ENCODE measurements at places on chromosomes 1 and 21.

DNA sequence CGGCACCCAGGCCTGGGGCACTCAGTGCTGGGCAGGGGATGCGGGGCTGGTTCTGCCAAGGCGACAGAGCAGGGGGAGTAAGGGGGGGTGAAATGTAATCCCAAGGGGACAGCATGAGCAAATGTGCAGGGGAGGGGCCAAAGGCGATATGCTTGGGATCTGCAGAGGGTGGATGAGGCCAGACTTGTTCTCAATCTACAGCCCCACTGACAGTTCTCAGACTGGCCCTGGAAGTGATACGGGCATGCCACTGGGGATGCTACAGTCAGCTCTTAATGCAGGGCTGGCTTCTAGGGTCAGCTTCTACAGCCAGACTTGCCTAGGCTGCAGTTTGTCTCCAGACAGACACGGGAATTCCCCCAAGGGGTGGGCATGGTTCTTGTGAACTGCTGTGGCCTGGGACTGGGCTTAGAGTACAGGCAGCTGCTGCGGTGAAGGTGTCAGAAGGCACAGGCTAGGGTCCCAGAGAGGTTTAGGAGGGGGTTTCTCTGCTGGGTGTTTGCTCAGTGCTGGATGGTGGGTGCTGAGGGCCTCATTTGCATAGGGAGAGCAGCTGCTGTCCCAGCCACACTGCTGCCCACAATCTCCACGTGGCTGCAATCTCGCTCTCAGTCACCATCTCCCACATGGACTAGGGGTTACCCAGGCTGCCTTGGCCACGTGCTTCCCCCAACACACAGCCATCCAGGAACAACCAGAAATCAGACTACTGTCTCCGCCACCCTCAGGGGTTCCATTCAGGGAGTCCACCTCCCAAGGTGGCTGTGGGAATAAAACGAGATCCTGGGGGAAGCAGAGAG, 190.1 kb downstream of the HIVEP3 start:
- peak; percentile 74 for DNase-seq

DNA sequence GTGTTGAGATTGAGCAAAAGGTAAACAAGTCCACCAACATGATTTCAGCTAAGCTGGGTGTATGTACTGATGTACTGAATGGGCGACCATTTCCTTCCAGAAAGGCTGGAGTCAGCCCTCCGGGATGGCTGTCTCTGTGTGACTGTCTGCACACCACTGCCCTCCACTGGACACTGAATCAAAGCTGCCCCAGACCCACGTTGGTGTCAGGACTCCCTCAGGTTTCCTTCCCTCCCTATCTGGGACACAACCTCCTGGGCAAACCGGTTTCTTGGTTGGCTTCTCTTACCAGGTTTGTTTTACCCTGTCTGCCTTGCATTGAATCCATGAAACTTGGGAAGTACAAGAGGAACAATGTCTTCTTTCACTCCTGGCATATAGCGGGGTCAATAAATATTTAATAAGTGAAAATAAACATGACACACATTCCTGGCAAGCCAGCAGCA, 5.3 kb upstream of the SRP9 start:
- peak; percentile 6 for DNase-seq

DNA sequence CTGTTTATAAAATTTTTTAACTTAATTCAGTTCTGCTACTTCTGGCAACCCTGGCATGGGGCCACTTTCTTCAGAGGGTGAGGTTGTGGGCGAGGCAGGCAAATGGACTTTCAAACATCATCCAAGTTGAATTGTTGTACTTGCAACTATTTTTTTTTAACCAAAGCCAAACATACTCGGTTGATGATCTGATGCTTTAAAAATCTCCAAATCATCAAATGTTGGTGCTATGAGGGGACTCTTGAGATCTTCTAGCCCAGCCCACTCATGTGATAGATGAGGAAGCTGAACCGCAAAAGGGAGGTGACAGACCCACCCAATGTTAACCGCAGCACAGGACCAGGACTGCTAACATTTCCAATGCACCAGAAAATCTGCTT, 6.7 kb downstream of the SLC1A7 start:
- no peak for DNase-seq

DNA sequence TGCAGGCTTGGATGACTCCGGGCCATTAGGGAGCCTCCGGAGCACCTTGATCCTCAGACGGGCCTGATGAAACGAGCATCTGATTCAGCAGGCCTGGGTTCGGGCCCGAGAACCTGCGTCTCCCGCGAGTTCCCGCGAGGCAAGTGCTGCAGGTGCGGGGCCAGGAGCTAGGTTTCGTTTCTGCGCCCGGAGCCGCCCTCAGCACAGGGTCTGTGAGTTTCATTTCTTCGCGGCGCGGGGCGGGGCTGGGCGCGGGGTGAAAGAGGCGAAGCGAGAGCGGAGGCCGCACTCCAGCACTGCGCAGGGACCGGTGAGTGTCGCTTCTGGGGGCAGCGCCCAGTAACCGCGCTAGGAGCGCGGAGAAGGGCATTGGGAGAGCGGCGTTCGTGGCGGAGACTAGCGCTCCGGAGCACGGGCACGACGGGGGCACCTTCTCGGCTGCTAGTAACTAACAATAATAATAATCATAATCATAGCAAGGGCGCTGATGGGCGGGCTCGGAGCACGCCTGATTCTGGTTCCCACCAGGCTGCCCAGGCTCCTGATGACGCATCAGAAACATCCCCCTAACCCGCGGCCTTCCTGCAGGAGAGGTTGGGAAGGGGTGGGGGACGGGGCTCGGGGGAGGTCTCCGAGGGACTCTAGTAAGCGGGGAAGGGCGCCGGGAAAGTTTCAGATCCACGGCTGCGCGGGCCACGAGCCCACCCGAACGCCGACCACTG, at the start of gene MX1:
Gene MX1, plus strand, starts transcription at position 286 of the 722 bp plus-strand sequence. CDS start 5,832 bp downstream, outside the sequence.
- DNase-seq, result peak; percentile 73

DNA sequence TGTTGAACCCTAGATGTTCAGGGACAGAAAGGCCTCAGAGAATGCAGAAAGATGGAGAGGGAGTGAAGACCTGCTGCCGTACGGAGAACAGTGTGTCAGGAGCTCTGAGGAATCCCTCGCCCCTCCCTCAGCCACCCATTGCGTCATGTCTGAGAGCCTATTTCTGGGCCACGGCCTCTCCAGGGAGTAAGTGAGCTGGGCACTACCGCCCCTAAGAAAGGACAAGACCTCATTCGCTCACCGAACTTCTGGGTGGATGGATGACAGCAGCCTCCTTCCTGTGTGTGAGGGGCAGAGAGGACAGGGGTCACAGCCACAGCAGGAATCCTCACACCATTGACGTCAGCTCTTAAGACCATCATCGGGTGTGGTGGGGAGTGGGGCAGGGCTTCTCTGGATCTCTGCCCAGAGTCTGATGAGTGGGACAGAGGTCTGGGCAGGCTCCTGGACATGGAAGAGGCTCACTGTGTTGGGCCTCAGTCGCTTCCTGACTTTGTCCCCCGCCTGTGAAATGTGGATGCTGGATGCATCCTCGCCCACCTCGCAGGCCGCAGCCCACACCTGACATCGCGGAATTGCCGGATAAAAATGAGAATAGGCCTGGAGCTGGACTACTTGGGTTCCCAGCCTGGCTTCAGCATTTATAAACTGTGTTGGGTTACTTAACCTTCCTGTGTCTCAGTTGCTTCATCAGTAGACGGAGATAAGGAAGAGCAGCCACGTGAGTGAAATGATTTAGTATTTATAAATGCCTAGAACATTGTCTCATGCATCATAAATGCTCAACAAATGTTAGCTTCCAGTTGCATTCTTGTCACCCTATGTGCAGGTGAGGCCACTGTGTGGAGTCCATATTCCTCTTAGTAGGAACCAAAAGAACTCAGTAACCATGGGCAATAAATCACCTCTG, 238.6 kb downstream of the TRABD2B start:
- no peak for DNase-seq

- no peak for DNase-seq
Measured at GRCh38 chr1:201724039-201724765, 104.8 kb upstream of the IPO9 start.

DNA sequence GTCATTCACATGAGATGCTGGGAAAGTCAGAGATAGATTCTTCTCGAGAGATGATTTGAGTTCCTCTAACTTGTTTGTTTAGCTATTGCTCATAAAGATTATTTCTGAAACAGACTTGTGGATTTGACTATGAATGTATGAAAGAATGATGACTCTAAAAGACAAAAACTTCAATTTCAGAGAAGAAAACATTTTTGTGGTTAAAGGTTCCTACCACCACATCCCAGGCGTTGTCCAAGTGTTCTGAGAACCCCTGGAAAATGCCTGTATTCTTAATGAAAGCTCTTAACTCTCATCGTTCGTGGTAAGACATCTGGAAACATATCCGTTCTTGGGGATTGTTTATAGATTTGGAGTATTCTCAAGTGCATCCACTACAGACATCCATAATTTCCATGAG, 228.7 kb downstream of the BARHL2 start:
- DNase-seq, result no peak

DNA sequence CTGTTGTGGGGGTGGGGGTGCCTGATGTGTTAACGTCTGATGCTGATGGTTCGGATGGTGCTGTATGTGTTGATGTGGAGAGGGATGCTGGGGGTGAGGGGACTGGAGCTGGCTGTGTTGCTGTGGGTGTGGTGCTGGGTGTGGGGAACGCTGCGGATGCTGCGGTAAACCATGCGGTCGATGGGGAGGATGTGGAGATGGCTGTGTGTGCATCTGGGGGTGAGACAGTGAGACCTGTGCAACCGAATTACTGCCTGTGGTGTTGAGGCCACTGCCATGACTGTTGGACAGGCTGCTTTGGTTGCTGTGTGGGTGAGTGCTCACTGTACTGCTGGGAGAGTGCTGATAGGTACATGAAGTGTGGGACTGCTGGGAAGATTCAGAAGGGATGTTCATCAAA, 26.8 kb upstream of the GUCA2A start:
- DNase-seq, result no peak

DNA sequence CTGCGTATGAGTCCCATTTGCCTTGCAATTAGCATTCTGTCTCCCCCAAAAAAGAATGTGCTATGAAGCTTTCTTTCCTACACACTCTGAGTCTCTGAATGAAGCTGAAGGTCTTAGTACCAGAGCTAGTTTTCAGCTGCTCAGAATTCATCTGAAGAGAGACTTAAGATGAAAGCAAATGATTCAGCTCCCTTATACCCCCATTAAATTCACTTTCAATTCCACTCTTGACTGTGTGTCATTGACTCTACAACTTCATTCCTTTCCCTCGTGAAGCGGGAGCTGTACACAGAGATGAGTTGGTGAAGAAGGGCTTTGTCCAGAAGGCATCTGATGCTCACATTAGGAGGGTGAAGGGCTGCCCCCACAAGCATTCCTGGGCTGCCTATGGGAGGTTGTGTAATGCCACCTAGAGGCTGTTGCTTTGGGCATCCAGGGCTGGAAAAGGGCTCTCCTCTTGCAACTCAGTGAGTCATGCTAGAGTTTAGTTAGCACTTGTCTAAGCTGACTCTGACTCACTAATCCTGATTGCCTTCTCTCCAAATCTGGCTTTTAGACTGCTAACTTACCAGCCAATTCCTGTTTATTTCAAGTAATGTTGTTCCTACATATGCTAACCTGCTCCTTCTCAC, 1.8 kb downstream of the SPRR1B start:
- DNase-seq, result no peak

GRCh38 chr1:99986656-99987225, 16.9 kb downstream of the SLC35A3 start:
- no peak for DNase-seq

DNA sequence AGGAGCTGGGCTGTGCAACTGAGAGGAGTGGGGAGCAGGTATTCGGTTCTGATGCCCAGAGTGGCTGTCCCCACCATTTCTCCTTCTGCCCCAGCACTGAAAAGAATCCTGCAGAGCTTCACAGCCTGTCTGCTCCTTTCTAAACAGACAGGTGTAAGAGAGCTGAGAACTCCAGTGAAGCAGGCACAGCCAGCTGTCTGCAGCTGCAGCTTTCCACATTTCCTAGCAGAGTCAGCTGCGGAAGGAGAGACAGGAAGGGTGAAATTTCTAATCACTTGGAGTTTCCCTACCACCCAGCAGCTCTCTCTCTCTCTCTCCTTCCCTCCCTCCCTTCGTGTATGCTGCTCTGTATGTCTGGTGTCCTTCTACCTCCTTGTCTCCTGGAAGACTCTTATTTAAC, 40.5 kb upstream of the GJB5 start:
- no peak for DNase-seq

DNA sequence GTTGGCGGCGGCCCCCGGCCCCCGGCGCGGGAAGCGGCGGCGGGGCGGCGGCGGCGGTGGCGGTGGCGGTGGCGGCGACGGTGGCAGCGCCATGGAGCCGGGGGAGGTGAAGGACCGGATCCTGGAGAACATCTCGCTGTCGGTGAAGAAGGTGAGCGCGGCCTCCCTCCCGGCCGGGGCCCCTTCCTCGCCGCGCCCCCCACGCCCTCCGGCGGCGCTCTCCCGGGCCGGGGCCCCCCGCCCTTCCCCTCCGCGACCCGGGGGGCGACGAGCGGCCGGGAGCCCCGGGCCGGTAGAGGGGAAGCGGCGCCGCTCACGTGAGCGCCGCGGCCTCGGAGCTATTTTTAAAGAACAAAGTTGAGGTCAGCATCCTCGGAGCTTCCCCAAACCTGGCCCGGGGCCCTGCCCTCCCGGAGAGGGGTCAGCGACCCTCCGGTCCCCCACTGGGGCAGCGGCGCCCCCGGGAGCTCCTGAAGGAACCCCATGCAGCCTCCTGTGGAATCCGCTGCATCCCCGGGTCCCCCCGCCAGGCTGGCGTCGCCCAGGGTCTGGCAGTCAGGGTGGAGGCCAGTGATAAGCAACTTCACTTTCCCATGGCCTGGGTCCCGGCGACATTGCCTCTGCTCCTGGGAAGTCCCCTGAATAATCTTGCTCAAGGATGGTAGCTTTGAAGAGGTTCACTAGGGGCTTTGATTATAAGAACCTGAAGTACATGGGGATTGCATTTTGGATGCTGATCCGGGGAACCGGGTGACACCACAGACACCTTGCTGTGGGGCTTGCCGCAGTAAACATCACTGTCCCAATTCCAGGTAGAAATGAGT, 560 bp downstream of the PLEKHM2 start:
- no peak for DNase-seq

DNA sequence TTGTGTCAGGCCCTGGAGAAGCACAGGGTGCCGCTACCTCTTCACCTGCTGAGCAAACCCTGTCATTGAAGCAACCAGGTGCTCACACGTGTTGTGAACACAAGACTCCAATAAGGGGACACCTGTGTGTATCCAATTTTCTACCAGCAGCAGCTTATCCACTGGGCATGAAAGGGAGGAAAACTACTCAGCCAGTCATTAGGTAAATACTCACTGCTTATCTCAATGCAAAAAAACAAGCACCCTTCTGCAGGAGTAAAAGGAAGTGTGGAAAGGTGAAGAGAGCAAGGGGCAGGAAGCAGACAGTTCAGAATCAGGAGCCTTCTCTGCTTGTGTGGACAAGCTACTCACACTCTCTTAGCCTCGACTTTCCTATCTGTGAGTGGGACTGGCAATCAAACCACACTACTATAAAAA, 148.9 kb downstream of the ETS2 start:
- DNase-seq, result no peak

Measured in stimulated activated CD8-positive, alpha-beta memory T cell treated with anti-CD3 and anti-CD28 coated beads, Interleukin-2, amount 100 ng/mL, for 48 hours (primary cell).